ENCODE measurements at places on chromosomes 3 and 15. TPM values are rescaled to one million over a fixed set of nuclear protein-coding genes. Genes with fewer than 3 reads are reported as not detected.

Gene GPR156
- total RNA-seq = 0.09 TPM

DNA sequence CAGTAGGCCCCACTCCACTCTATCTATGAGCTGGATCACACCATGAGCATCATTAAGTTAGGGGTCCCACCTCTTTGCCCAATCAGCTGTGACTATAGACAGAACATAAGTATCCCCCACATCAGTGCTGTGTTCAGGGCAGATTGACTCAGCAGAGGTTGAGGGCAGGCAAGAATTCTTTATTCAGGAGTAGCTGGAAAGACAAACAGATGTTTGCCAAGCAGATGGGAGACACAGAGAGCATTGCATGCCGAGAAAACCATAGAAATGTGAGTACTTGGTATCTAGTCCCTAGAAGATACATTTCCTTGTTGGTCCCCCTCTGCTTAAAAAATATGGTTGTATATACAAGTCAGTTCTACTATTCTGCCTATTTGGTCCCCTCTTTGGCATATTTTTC lies 440.8 kb downstream of the RAP2B start:
- no peak for DNase-seq

- no peak for DNase-seq
These were observed 602.6 kb downstream of the RSL24D1 start for GRCh38 chr15:54594115-54594514.

GRCh38 chr15:51322621-51323296 lies 15.6 kb downstream of the CYP19A1 start:
- DNase-seq = no peak

GRCh38 chr3:74642876-74643275 lies 28.4 kb upstream of the CNTN3 start:
- DNase-seq = no peak

Gene PTH1R
- not detected for total RNA-seq

DNA sequence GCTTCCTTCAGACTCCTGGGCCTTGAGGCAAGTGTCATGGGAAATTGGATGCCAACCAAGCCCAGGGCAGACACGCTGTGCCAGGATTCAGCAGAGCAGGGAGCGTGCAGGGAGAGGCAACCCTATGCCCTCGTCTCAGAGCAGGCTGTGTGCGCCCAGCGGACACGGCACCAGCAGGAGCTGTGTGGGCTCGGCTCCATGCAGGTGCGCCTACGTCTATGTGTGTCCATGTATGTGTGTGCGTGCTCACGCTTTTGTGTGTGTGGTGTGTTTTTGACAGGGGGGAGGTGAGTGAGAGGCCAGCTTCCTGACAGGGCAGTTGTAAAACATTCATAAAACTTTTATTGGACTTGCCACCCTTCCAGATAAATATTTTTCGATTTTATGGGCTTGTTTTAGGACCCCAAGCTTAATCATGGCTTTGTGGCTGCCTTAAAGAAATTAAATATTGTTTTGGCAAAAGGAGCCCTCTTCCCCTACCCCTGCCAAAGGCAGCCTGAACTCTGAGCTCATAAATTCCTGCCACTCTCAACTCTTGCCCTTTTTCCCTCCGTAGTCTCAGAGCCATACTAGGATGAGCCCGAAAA lies 84.4 kb downstream of the DNAJB8 start:
- DNase-seq = no peak

Gene CCDC33
- not detected for total RNA-seq

Gene RTP4
- total RNA-seq = 6.1 TPM

GRCh38 chr3:133966954-133967353 lies 62.8 kb downstream of the SLCO2A1 start:
- DNase-seq = no peak

GRCh38 chr3:107062310-107062709 lies 314.9 kb upstream of the CCDC54 start:
- DNase-seq = no peak

GRCh38 chr15:64210371-64210770 lies 47.5 kb upstream of the PPIB start:
- DNase-seq = no peak

- no peak for DNase-seq
These were observed 47.6 kb downstream of the MBNL1 start for GRCh38 chr3:152316318-152316717.

GRCh38 chr3:124772081-124772831 lies 42.0 kb downstream of the UMPS start:
- no peak for DNase-seq

- no peak for DNase-seq
These were observed 41.4 kb upstream of the SPRED1 start for GRCh38 chr15:38211249-38211648.

GRCh38 chr15:25830844-25831451 lies 32.2 kb downstream of the ATP10A start:
- no peak for DNase-seq

GRCh38 chr3:188472336-188472735 lies 318.4 kb downstream of the LPP start:
- DNase-seq = no peak

Gene MITF
- not detected for total RNA-seq

Gene ISG20
- total RNA-seq = 161 TPM

DNA sequence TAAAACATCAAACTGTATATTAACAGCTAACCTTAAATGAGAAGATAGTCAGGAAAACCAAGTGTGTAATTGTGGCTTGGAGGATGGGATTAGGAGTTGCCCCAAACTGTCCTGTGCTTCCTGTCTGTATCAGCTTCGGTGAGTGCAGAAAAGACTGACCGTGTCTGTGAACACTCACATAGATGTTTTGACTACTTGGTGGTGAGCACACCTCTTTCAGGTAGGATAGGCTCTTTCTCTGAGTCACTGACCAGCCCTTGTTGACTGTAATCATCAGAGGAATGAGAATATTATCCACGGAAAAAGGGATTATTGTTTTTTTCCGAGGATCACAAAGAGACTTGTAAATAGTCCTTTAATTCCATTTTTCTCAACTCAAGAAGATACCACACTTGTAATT lies 51.5 kb downstream of the GMNC start:
- no peak for DNase-seq

Gene CCDC54
- total RNA-seq = not detected

DNA sequence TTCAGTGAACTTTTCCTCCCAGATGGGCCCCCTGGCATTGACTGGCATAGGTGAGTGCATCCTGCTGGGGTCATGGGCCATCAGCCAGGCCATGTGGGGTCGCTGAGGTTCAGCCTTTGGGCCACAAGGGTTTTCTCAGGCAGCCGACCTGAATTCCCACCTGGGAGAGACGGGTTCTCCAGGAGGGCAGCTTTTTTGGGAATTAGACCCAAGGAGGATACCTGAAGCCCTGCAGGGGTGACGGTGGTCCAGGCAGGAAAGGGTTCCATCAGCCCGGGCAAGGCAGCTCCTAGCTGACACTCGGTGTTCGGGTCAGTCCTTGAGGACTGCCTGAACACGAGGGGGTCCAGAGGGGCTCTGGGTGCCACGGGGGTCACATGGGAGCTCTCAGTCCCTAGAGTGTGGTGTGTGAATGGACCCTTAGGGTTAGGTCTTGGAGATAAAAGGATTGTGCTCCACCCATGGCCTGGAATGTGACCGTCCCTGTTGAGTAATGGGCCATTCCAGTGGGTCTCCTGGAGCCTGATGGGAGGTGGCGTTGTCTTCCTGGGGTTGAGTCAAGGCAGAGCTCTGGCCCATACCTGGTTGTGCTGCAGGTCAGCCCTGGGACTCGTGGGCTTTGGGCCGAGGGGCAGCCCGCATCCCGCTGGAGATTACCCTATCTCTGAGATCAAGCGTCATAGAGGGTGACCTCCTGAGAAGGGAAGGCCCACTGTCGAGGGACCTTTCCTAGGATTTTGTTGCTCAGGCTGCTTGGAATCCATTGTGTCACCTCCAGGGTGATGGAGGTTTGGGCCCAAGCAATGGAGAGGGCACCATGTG lies 192.8 kb downstream of the UBE3A start:
- DNase-seq = peak; percentile 2

DNA sequence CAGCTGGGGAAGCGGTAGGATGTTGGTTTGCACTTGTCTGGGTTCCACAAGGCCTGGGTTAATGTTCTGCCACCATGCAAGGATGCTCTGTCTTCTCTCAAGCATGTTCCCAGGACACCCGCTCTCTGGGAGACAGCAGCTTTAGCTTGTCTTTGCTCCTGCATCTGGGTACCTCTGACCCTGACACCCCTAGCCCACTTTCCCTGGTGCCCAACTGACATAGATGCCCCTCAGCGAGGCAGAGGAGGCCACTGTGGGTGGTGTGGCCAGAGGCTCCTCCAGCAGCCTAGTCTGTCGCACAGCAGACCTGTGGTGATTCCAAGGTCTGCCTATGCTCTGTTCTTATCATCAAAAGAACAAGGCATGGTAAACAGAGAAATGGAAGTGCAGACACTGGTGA lies 83.6 kb upstream of the ALDH1L1 start:
- no peak for DNase-seq

GRCh38 chr3:129605922-129606635 lies 397 bp downstream of the PLXND1 start:
- no peak for DNase-seq

GRCh38 chr3:128800241-128801187 lies 74.5 kb downstream of the RAB7A start:
- no peak for DNase-seq

DNA sequence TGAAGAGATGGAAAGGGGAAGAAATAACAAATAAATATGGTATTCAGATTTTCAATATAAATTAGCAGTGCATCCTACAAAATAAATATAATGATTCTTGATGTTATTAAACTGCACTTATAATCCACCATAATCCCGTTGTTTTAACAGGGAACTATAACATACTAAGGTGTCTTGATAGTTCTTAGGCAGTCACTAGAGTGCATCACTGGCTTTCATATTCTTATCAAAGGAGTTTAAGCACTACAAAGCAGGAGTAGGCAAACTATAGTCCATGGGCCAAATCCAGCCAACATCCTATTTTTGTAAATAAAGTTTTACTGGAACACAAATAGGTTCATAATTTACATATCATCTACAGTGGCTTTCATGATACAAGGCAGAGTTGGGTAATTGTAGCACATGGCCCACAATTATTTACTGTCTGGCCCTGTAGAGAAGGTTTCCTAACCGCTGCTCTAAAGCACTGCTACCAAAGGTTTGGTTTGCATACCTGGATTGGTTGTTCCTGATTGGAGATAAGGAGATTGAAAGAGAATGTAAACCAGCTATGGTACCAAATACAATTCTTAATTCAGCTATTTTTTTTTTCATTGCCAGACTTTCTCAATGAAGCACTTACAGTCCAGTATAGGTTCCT lies 104.3 kb downstream of the ZNF280D start:
- no peak for DNase-seq

Data from T-cell (primary cell).